Germinal center (tissue), 1 donor: ENCODE measurements at places on chromosomes 7 and 10.

DNA sequence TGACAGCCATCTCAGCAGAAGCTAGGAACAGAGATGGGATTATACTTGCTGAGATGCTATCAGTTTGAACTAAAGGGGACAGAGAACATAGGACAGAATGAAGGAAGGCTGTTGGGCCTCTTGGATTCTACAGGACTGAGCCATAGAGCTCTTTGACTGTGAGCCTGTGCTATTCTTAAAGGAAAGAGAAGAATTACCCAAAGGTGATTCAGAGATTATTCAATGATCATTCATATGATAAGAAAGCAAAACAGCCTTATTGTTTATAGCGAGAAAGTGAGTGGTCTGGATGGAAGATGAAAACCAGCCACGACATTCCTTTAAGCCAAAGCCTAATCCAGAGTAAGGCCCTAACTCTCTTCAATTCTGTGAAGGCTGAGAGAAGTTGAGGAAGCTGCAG is 69.7 kb upstream of the NEUROD6 start:
- DNase-seq: no peak

- peak; percentile 85 for DNase-seq
Observed at GRCh38 chr7:4753598-4754432, 21.6 kb upstream of the AP5Z1 start.

- DNase-seq: no peak
Observed at GRCh38 chr7:102272917-102273748, 13.5 kb upstream of the SH2B2 start.

GRCh38 chr10:122457934-122458333 is 3.4 kb upstream of the HTRA1 start:
- DNase-seq: no peak

DNA sequence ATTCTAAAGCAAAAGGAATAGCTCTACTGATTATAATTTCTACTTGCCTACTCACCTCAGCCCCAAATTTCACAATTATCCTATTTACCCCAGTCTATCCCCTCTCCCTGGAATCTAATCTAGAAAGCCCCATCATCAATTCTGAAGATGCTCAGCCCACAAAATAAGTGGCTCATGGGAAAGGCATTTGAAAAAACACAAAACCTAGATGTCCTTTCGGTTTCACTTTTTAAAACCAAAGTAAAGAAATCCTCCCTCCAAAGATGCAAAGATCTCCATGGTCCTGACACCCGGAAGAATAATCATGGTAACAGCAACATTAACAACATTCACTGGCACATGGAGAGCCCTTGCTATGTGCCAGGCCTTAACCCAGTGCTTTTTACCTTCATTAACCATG is 224.8 kb downstream of the FGFR2 start:
- no peak for DNase-seq

DNA sequence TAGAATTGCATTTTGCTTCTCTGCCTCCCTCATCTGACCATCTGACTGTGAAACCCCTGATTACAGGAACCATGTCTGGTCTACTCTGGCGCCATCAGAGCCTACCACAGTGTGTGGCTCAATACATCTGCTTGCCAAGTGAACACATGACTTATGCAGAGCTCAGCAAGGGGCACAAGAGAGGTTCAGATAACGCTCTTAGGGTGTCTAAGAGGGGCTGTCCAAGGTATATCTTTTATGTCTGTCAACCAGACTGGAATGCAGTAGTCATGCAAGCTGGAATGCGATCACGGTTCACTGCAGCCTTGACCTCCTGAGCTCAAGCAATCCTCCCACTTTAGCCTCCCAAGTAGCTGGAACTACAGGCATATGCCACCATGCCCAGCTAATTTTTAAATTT is 10.3 kb upstream of the RRP12 start:
- DNase-seq: no peak

- no peak for DNase-seq
Observed at GRCh38 chr7:152862006-152862405, 102.5 kb downstream of the ACTR3B start.

- DNase-seq: no peak
Observed at GRCh38 chr7:37267251-37267650, 181.4 kb downstream of the ELMO1 start.

- DNase-seq: peak; percentile 3
Observed at GRCh38 chr7:85290269-85290668, 103.4 kb upstream of the SEMA3D start.

DNA sequence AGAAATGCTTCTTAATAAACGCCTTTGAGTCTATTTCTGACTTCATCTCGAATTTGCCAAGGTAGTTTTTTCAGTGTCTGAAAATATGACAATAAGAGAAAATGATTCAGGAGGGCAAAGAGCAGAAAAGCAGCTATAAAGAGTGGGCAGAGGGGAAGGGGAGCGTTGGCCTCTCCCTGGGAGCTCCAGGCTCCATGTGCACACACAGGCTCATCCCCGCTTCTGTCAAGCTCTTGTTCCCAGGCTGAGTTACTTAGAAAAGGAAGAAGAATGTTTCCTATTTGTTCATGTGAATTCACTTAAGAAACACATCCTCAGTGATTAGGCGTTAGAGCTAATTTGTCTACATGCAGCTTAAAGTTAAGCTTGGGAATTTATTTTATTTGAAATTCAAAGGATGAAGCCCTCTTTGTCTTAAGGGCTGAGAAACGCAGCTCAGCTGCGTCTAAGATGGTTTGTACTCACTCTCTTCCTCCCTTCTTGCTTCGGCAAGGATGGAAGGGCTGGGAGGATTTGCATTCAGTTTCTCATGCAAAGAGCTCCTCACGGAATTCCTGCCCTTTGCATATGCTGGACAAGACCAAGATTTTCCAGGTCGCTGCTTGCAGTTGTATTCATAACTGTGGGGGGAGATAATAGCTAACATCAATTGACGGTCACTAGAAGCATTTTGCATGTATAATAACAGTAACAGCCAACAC is 29.0 kb upstream of the ATXN7L1 start:
- DNase-seq: no peak

GRCh38 chr10:29249018-29249417 is 39.9 kb upstream of the LYZL1 start:
- no peak for DNase-seq

GRCh38 chr10:50846753-50847152 is 38.7 kb downstream of the A1CF start:
- no peak for DNase-seq

DNA sequence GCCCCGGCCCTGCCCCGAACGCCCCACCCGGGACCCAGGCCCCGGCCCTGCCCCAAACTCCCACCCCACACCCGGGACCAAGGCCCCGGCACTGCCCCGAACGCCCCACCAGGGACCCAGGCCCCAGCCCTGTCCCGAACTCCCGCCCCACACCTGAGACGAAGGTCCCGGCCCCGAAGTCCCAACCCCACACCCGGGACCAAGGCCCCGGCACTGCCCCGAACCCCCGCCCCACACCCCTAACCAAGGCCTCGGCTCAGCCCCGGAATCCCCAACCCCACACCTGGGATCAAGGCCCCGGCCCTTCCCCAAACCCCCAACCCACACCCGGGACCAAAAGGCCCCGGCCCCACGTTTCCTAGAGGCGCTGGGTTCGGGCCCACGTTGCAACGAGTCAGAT is 1.1 kb upstream of the LARP4B start:
- no peak for DNase-seq

DNA sequence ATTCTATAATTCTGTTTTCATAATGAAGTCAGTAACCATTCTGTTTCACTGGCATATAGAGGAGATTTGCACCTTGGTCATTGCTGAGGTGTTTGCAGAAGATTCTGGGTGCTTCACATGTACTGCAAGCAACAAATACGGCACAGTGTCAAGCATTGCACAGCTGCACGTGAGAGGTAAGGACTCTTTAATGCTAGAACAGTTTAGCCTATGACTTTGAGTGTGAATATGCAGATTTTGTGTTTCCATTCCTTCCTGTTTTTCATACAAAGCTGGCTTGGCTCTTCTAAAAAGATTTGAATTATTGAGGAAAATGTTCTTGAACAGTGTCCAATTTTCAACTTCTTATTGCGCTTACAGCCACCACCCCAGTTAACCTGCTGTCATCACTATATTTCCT is 56.4 kb downstream of the MYPN start:
- DNase-seq: no peak
